Large intestine (tissue), 12 donors: ENCODE measurements at places on chromosomes 2 and 18.

DNA sequence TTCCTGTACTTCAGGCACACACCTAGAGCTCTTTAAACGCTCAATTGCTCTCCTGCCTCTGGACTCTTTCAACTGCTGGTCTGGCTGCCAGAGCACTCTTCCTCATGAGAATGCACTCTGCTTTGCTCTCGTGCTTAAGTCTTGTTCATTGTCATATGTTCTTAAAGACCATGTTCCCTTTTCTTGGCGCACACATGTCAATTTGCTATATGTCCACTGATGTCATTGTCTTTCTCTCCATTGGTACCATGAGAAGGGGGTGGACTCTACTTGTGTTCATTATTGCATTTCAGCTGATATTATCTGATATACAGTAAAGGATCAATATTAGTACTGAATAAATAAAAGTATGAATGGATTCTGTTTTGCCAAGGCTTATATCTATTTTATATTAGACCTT lies 16.8 kb downstream of the SPHKAP start:
- no peak for DNase-seq
- no peak overlapping the region for H3K4me3 ChIP-seq
- no peaks in the 10 kb centered on the region for H3K4me1 ChIP-seq
- H3K36me3 ChIP-seq: no peaks in the 10 kb centered on the region
- no peak overlapping the region for H3K27ac ChIP-seq

DNA sequence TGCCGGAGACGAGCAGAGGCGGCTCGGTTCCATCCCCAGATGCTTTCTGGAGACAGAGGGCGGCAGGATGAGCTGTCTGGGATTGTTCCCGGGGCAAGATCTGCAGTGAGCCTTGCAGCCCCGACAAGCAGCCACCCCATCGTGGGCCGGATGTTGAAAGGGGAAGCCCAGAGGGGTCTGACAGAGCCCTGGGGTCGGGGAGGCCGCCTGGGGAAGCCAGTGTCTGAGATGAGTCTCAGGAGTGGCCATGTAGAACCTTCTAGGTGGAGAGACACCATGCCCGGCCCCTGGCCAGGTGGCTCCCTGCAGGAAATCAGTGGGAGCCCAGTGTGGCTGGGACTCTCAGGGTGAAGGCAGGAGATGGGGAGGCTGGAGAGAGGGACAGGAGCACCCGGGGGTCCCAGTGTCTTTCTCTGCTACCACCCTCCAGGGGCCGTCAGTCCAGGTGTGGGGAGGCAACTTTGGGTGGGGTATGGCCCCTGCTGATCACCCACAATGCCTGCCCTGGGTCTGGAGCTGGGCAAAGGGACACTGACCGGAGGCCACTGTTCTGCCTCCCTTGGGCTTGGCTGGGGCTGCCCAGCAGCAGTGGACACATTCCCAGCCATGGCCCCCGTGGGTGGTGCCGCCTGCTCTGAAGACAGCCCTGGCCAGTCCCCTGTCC lies 128.3 kb upstream of the HS6ST1 start:
- H3K4me1 ChIP-seq: peaks cover 12% of the 10 kb centered on the region
- H3K27ac ChIP-seq: no peak overlapping the region
- no peak overlapping the region for H3K4me3 ChIP-seq
- no peak for DNase-seq
- peaks cover 2% of the 10 kb centered on the region for H3K27me3 ChIP-seq

GRCh38 chr2:8364668-8365067 lies 317.2 kb upstream of the ID2 start:
- peak; percentile 80 for DNase-seq
- peaks cover 7% of the 10 kb centered on the region for H3K4me1 ChIP-seq
- H3K27ac ChIP-seq: peak overlapping the region; percentile 10
- no peak overlapping the region for H3K4me3 ChIP-seq
- no peaks in the 10 kb centered on the region for H3K27me3 ChIP-seq

DNA sequence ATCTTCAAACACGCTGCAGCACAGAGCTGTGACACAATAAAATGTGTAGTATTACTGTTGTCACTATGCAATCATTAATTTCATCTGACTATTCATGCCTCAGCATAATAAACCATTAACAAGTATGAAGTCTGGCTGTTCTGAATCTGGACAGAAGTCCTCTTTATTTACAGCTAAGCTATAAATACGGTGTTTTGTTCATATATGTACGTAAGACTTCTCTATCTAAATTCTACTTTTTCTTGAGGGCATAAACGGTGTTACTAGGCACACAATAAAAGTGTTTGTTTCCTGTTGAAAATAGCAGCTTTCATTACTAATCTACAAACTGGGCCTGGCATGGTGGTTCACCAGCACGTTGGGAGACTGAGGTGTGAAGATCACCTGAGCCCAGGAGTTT lies 443.8 kb downstream of the NCKAP5 start:
- no peaks in the 10 kb centered on the region for H3K4me1 ChIP-seq
- H3K36me3 ChIP-seq: no peaks in the 10 kb centered on the region
- DNase-seq: no peak
- H3K27me3 ChIP-seq: no peaks in the 10 kb centered on the region

GRCh38 chr2:120323214-120323613 lies 22.7 kb upstream of the INHBB start:
- no peaks in the 10 kb centered on the region for H3K4me1 ChIP-seq
- H3K36me3 ChIP-seq: no peaks in the 10 kb centered on the region
- no peak overlapping the region for H3K4me3 ChIP-seq
- DNase-seq: no peak

- H3K4me1 ChIP-seq: no peaks in the 10 kb centered on the region
- no peaks in the 10 kb centered on the region for H3K36me3 ChIP-seq
- no peaks in the 10 kb centered on the region for H3K27me3 ChIP-seq
These were observed 316.2 kb downstream of the CDH2 start for GRCh38 chr18:27860701-27861107.

DNA sequence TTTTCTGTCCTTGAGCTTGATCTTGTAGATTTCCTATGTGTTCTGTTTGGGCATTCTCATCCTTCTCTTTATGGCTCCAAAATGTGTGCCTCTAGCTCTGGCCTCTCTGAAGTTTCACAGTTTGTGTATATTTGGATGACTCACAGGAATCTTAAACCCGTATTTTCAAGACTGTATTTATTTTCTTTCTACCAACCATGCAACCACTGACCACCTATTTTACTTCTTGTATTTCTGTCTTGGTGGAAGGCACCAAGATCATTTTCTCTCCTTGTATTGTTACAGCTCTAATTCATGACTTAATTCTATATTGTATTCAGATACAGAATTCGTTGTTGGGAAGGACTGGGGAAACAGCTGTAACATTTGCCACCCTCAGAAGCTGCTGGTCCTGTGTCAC lies 39.5 kb downstream of the ACSL3 start:
- H3K27ac ChIP-seq: no peak overlapping the region
- no peaks in the 10 kb centered on the region for H3K4me1 ChIP-seq
- H3K27me3 ChIP-seq: no peaks in the 10 kb centered on the region

DNA sequence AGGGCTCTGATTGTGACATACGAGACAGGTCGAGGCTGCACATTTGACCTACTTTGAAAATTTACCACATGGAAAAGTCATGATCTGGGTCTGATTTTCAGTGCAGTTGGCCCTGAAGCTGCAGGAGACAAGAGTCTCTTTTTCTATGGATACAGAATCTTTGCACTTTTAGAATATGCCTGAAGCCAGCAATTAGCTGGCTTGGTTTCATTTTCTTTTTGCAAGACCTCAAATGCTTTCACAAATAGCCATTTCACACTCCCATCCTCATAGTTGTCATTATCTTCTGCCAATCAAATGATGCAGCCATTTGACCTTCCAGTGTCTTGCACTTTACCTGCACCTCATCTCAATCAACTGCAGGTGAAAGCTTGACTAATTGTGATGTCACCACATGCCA lies 59.0 kb downstream of the GPR39 start:
- no peak overlapping the region for H3K4me3 ChIP-seq
- no peak for DNase-seq
- H3K27me3 ChIP-seq: no peaks in the 10 kb centered on the region

GRCh38 chr2:195861821-195862220 lies 204.8 kb downstream of the SLC39A10 start:
- no peak for DNase-seq
- H3K4me3 ChIP-seq: no peak overlapping the region

GRCh38 chr2:16755442-16755841 lies 89.8 kb upstream of the CYRIA start:
- no peak overlapping the region for H3K4me3 ChIP-seq
- no peak for DNase-seq
- H3K27ac ChIP-seq: no peak overlapping the region
- H3K4me1 ChIP-seq: no peaks in the 10 kb centered on the region

DNA sequence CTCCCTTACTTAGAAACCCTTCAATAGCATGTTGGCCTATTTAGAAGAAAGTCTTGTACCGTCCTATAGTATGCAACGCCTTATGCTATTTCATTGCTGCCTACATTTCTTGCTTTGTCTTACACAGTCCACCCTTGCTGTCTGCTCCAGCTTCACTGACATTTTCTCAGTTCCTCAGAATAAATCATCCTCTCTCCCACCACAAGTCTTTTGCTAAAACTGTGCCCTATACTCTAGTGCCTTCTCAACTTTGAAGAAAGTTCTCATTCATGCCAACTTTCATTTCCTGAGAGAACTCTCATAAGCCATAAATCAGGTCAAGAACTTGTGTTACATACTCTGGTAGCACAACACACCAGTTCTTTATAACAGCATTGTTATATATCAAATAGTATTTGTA lies 54.3 kb upstream of the COL3A1 start:
- no peak overlapping the region for H3K4me3 ChIP-seq
- H3K36me3 ChIP-seq: no peaks in the 10 kb centered on the region
- no peaks in the 10 kb centered on the region for H3K27me3 ChIP-seq
- no peaks in the 10 kb centered on the region for H3K4me1 ChIP-seq
- no peak overlapping the region for H3K27ac ChIP-seq

GRCh38 chr2:105869341-105869740 lies 124.6 kb downstream of the NCK2 start:
- no peak overlapping the region for H3K4me3 ChIP-seq
- H3K27me3 ChIP-seq: no peaks in the 10 kb centered on the region
- no peaks in the 10 kb centered on the region for H3K4me1 ChIP-seq
- no peak for DNase-seq
- H3K36me3 ChIP-seq: peaks cover 36% of the 10 kb centered on the region

GRCh38 chr2:5677133-5677532 lies 15.1 kb upstream of the SOX11 start:
- no peak overlapping the region for H3K27ac ChIP-seq
- no peaks in the 10 kb centered on the region for H3K4me1 ChIP-seq
- peaks cover 24% of the 10 kb centered on the region for H3K27me3 ChIP-seq
- DNase-seq: no peak
- H3K4me3 ChIP-seq: no peak overlapping the region
- H3K36me3 ChIP-seq: no peaks in the 10 kb centered on the region

DNA sequence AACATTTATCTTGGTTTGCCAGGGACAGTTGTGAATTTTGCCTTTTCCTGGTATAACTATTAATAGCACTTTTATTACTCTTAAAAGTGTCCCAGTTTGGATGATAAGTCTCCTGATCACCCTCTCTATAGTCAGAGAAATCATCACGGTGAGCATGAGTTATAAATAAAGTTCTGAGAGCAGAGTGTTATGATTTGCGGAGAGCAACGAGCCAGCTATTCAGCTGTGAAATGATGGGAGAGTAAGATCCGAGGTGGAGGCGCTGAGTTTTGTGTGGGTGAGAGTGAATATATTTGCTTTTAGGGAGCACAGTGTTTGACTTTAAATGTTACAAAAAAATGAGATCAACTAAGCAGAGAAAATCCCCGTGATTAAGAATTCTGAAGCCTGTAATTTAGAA lies 179.6 kb downstream of the DSC3 start:
- H3K27me3 ChIP-seq: no peaks in the 10 kb centered on the region
- H3K27ac ChIP-seq: no peak overlapping the region

GRCh38 chr18:47383729-47384128 lies 132.3 kb upstream of the SKOR2 start:
- no peak overlapping the region for H3K4me3 ChIP-seq
- peaks cover 9% of the 10 kb centered on the region for H3K27me3 ChIP-seq
- no peaks in the 10 kb centered on the region for H3K36me3 ChIP-seq
- no peaks in the 10 kb centered on the region for H3K4me1 ChIP-seq
- DNase-seq: no peak
- H3K27ac ChIP-seq: no peak overlapping the region

DNA sequence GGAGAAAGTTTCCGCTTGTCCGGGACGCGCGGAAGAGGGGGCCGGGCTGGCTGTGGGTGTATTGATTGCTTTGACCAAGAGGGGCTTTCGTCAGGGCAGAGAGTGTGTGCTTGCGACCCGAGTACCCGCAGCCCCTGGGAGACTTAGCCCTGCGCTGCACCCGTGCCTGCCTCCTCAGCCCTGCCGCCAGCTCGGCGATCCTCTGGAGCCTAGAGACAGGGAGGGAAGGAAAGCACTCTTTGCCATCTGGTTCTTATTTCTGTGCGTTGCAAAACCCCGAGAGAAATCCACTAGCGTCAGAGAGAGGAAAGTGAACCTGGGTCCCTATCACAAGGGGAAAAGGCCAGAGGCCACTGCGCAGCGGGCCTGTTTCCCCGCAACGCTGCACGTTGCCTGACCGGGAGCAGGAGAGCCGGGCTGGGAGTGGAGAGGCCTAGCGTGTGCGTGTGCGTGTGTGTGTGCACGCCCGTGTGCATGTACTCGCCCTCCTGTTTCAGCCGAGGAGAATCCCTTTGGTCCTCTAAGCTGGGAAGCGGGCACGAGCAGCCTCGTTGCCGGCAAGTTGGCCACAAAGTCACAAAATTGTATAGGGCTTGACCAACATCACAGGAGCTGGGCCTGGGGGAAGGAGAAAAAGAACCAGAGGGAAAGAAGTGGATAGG lies 1.7 kb downstream of the SIX3 start:
- no peaks in the 10 kb centered on the region for H3K36me3 ChIP-seq
- H3K4me3 ChIP-seq: no peak overlapping the region
- H3K4me1 ChIP-seq: peaks cover 4% of the 10 kb centered on the region
- peaks cover 100% of the 10 kb centered on the region for H3K27me3 ChIP-seq
- no peak overlapping the region for H3K27ac ChIP-seq
